Activated naive CD4-positive, alpha-beta T cell treated with anti-CD3 and anti-CD28 coated beads for 36 hours (primary cell): ENCODE measurements at places on chromosomes 12 and 14. TPM values are rescaled to one million over a fixed set of nuclear protein-coding genes. Genes with fewer than 3 reads are reported as not detected.

Gene SDR9C7
- total RNA-seq, result not detected

Gene GPR132
- total RNA-seq, result 15.3 TPM

Gene PIWIL1
- not detected for total RNA-seq

- no peak for DNase-seq
- H3K27ac ChIP-seq, result no peak overlapping the region
- peaks cover 85% of the 10 kb centered on the region for H3K4me1 ChIP-seq
These were observed 61.3 kb downstream of the CCDC88C start for GRCh38 chr14:91356181-91356763.

DNA sequence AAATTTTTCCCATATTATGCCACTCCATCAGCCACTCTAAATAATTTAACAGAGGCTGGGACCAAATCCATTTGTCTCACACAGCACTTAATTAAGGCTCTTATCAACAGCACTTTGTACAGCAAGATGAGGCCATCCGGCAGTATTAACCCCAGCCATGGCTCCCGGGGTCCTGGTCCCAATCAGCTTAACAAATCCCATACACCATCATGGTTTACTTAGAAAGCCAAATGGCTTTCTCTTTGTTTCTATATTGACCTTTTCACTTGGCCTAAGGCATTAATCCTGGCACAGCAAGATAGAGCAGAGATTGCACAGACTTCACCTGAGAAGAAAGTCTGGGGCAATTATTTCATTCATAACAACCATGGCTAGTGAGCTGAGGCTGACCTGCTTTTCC, 38.6 kb downstream of the SPTSSA start:
- H3K36me3 ChIP-seq, result no peaks in the 10 kb centered on the region
- H3K27me3 ChIP-seq, result no peaks in the 10 kb centered on the region

Gene KIF21A
- total RNA-seq, result 21.4 TPM
